T-helper 1 cell (primary cell): ENCODE measurements at places on chromosomes 7 and 10.

GRCh38 chr10:77101341-77101740 lies 536.3 kb downstream of the KCNMA1 start:
- DNase-seq, result no peak

DNA sequence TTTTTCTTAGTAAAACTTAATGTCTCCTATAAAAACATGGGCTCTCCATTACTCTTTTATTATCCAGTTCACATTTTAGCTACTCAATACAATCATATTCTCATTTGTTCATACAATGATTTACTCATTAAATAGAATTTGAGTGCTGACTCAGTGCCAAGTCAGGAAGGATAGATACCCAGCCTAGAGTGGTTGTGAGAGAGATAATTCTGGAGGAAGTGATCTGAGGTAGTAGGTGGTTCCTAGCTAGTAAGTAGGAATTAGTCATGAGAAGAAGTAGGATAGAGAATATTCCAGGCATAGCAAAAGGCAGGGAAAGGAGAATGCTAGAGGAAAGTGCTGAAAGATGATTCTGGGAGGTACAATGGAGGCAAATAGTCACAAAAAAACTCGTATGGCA lies 133.5 kb upstream of the MBL2 start:
- DNase-seq, result no peak

GRCh38 chr7:121180436-121181063 lies 148.2 kb upstream of the WNT16 start:
- DNase-seq, result no peak

DNA sequence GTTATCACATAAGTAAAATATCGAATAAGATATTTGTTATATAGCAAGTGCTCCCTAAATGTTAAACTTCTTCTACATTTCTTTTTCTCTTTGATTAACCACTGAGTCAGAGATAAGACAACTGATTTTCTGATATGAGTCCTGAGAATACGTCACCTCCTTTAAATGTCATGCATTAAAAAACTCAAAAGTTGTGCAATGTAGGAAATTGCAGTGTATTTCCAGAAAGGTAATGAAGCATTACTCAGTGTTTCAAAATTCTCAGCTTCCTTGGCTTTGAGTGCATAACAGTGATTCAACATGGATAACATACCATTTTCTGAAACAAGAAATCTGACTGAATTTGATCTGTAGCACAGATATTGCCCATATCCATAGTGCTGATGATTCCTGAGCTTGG lies 155.8 kb downstream of the BMPER start:
- DNase-seq, result no peak

DNA sequence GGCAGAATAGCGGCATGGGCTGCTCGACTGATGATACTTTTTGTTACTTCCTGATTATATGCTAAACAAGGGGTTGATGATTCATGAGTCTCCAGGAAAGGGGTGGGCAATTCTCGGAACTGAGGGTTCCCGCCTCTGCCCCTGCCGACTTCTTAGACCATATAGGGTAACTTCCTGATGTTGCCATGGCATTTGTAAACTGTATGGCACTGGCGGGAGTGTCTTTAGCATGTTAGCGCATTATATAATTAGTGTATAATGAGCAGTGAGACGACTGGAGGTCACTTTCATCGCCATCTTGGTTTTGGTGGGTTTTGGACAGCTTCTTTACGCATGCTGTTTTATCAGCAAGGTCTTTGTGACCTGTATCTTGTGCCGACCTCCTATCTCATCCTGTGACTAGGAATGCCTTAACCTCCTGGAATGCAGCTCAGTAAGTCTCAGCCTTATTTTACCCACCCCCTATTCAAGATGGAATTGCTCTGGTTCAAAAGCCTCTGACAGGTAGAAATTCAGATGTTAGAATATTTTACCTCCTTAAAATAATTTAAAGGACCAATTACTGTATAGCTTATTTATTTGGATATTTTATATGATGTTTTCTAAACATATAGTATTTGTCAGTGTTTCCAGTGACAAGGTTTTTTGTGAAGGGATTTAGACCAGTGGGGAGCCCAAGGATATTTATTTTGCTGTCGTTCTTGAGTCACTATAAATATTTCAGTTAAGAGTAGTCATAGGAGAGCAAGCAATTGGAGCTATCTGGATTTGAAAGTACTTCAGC lies 90.1 kb upstream of the PIK3CG start:
- peak; percentile 14 for DNase-seq

DNA sequence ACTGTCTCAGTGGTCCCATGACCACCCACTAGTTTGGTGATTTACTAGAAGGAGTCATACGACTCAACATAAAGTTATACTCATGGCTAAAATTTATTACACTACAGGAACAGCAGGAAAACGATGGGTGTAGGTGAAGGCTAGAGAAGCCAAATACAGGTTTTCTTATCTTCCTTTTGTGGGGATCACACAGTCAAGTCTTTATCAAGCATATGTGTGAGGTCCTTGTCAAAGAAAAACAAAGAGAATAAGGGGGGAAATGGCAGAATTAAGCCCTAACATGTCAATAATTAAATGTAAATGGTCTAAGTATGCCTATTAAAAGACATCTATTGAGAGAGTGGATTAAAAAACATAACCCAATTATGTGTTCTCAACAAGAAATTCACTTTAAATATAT lies 47.8 kb upstream of the UBN2 start:
- DNase-seq, result no peak

DNA sequence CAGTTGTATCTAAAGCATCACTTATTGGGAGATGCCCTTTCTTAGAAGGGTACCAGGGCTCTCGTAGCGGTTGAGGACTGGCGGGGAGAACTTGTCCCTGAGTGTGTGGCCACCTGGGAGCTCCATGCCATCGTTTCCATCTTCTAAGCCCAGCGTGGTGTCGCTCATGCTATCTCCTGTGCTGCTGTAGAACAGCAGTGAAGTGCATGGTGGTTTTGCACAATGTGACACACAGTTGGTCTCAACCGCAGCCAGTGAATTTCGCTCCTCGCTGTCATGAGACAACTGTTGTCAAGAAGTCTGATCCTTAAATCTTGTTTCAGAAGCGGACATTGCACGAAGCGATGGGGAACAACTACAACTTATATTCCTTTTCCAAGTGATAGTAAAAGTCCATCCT lies 283.4 kb downstream of the GRID1 start:
- no peak for DNase-seq

GRCh38 chr10:51005551-51005950 lies 68.7 kb upstream of the PRKG1 start:
- DNase-seq, result no peak

- no peak for DNase-seq
These were observed 6.1 kb downstream of the AP5Z1 start for GRCh38 chr7:4781366-4782069.

- DNase-seq, result no peak
These were observed 118.1 kb downstream of the WDR11 start for GRCh38 chr10:120969219-120969645.

- no peak for DNase-seq
These were observed 6.1 kb upstream of the RBM33 start for GRCh38 chr7:155638366-155638765.

- DNase-seq, result no peak
These were observed 259.3 kb downstream of the ZEB1 start for GRCh38 chr10:31578181-31578852.

DNA sequence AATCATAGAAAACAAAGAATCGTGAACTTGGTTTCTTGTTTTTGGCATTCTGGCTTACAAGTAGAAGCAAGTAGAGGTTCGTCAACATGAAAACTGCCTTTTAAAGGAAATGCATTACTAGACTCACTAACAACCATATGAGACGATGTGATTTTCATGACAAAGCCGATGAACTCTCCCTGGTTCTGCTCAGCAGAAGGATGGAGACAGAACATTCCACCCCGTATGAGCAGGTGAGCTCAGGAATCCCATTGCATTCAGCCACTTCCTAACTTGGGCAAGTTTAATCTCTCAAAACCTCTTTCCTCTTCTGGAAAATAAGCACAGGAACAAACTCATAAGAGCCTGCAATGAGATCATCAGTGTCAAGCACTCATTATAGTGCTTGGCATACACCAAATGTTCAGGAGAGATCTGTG lies 57.4 kb upstream of the SVIL start:
- DNase-seq, result no peak

GRCh38 chr7:18202315-18203045 lies 174.8 kb upstream of the PRPS1L1 start:
- no peak for DNase-seq

GRCh38 chr7:48180981-48181380 lies 9.7 kb downstream of the ABCA13 start:
- DNase-seq, result no peak

GRCh38 chr10:133346413-133346812 lies 760 bp upstream of the PRAP1 start:
- DNase-seq, result no peak

GRCh38 chr10:84550756-84551436 lies 222.5 kb downstream of the CCSER2 start:
- no peak for DNase-seq

GRCh38 chr7:135391514-135391913 lies 118.4 kb downstream of the CNOT4 start:
- no peak for DNase-seq

DNA sequence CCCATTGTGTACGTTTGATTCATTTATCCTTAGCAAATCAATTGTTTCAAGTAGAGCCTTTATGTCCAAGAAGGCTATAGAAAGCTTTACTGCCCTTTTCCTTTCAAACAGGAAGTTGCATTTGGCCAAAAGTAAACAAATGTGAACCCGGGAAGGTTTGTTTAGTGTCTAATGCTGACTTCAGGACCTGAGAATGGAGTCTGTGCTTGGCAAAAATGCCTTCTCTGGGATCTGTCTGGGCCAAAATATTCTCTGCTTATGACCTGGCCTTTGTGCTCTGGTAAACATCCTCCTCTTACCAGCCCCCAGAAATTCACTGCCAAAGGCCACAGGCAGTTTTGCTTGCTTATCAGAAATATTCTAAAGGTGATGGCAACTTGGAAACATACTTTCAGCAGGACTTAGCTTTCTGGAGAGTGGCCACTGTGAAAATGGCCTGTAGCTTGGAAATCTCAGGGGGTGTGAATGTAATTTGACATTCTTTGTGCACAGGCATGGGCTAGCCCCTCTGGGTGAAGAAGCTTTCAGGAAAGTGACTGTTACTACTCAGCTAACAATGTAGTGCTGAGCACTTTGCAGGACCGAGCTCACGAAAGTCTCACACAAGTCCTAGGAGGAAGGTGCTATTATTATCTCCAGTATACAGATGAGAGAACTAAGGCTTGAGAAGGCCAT lies 199.5 kb downstream of the PTEN start:
- DNase-seq, result no peak

DNA sequence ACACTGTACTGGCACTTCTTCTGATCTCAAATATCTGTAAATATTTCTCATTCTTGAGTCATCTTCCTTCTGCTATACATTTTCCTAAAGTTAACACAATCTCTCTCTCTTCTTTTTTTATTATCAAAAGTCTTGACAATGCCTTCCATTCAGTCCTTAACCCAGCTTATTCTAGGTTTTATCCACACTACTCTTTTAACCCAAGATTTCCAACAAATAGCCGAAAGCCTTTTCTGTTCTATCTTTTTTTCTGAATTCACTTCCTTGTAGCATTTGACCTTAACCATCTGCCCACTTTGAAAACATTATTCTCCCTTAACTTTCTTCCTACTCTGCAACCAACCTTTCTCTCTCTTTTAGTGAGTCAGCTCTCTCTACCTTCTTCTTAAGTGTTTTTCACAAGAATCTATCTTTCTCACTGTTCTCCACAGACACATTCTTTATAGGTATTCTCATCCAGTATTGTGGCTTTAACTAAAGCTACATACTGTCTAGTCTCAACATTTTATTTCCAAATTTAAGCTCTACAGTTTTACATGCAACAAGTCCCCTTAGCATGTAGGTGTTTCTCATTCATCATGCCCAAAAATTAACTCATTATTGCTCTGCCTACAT lies 915.6 kb downstream of the KCNMA1 start:
- DNase-seq, result no peak

- DNase-seq, result no peak
These were observed 688 bp downstream of the PTN start for GRCh38 chr7:137342828-137343261.

DNA sequence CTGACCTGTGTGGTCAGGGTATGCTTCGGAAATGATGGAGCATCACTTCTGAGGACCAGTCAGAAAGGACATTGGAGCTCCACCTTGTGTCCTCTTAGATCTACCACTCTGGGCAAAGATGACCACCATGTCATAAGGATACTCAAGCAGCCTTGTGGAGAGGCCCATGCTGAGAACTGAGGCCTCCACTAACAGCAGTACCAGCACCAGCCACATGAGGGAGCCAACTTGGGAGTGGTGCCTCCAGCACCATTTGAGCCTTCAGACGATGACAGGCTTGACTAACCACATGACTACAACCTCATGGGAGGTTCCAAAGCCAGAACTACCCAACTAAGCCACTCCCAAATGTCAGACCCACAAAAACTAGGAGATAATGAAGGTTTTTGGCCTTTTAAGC lies 116.0 kb downstream of the NPTX2 start:
- peak; percentile 2 for DNase-seq
